Neural crest cell (in vitro differentiated cells): ENCODE measurements at places on chromosomes 11 and 22.

GRCh38 chr11:34344768-34345539 is 12.9 kb downstream of the ABTB2 start:
- H3K36me3 ChIP-seq, result no peaks in the 10 kb centered on the region
- H3K4me3 ChIP-seq, result no peak overlapping the region
- H3K27me3 ChIP-seq, result peaks cover 7% of the 10 kb centered on the region
- H3K4me1 ChIP-seq, result peaks cover 43% of the 10 kb centered on the region
- DNase-seq, result no peak

DNA sequence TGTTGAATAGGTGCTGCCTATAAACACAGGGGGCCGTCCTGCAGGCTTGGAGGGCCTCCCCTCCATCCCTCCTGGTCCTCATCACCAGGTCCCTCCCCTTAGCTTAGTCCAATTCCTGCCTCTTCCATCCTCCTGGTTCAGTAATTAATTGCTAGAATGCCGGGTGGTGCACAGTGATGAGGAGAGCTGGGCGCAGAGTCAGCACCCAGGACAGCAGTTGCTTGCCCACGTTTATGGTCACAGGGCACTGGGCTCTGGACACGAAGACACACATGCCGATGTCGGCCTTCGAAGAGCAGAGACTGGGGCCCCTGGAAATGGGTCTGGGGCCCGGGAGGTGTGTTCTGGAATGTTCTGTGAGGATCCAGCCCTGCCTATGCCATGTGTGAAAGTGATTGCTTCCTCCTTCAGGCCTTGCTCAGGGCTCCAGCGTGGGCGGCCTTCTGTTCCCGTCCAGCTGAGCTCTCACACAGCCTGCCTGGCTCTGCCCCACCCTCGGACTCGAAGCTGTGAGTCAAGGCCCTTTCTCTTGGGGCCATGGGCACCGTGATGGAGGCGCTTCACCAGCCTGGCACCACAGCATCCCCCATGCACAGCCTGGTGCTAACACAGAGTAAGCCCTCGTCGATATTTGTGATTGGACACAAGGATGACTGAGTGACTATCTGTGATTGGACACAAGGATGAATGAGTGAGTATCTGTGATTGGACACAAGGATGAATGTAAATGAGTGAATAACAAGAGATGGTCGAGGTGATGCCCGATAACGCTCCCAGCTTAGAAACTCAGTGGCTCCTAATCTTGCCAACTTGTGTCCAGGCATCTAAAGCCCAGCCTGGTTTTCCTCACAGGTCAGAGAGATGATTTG is 884.7 kb downstream of the BRD1 start:
- H3K27ac ChIP-seq, result peak overlapping the region; percentile 96
- DNase-seq, result no peak
- no peaks in the 10 kb centered on the region for H3K4me1 ChIP-seq
- no peaks in the 10 kb centered on the region for H3K27me3 ChIP-seq

DNA sequence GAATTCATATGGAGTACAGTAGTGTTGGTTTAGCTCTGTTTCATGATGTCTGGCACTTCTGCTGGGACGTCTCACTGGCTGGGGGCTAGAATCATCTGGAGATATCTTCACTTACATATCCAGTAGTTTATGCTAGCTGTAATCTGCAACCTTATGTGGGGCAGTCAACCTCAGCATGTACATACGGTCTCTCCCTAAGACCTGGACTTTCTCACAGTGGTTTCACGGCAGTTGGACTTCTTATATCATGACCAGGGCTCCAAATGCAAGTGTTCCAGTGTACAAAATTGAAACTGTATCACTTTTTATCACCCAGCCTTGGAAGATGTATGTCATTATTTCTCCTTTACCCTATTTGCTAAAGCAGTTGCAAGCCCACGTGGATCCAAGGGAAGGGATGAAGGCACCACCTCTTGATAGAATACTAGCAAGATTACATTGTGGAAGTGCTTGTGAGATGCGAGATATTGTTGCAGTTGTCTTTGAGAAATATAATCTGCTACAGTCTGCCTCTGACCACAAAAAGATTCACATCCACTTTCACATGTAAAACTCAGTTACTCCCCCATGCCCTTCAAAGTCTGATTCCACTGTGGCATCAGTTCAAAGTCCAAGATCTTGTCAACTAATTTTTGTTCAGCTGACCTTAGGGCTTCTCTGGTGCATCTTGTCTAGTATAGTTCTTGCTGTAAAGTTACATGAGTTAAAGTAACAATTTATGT is 316.6 kb upstream of the NCAM1 start:
- no peak overlapping the region for H3K27ac ChIP-seq
- H3K36me3 ChIP-seq, result peaks cover 10% of the 10 kb centered on the region
- no peak for DNase-seq
- H3K4me3 ChIP-seq, result no peak overlapping the region
- no peaks in the 10 kb centered on the region for H3K27me3 ChIP-seq

DNA sequence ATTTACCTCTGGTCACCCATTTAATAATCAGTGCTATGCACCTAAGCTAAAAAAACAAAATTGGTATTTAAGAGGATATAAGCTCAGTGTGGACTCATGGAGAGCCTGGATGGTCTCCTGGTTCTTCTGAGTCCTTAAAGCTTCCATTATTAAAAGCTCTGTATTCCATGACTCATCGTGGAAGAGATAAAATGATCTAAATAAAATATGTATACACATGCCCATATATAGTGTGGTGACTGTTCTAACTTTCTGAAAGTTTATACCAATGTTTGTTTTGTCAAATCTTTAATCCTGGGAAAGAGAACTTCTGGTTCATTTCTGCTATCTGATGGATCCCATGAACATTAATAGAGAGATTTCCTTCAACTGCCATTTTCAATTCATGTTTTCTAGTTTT is 375.9 kb downstream of the GUCY1A2 start:
- H3K27me3 ChIP-seq, result no peaks in the 10 kb centered on the region
- no peaks in the 10 kb centered on the region for H3K4me1 ChIP-seq
- no peak for DNase-seq
- H3K36me3 ChIP-seq, result no peaks in the 10 kb centered on the region
- H3K4me3 ChIP-seq, result no peak overlapping the region

DNA sequence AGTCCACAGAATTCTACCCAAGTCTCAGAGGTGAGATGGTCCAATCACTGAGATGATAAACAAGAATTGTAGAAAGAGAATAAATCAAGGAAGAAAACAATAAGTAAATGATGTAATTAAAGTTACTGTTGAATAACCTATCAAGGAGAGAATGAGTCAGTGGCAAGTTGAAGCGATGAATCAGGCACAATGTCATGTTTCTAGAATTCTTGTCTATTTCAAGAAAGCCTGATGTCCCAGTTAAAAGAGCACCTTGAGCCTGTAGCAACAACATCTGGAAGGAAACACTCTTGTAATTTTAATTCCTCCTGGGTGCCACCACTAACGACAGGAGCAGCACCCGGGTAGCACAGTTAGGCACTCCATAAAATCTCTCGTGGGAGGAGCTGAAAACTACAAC is 67.9 kb upstream of the SLC35C1 start:
- no peak overlapping the region for H3K4me3 ChIP-seq
- no peak overlapping the region for H3K27ac ChIP-seq
- peaks cover 2% of the 10 kb centered on the region for H3K36me3 ChIP-seq
- peaks cover 4% of the 10 kb centered on the region for H3K4me1 ChIP-seq
